Activated naive CD4-positive, alpha-beta T cell (primary cell): ENCODE measurements at places on chromosomes 12 and 14.

DNA sequence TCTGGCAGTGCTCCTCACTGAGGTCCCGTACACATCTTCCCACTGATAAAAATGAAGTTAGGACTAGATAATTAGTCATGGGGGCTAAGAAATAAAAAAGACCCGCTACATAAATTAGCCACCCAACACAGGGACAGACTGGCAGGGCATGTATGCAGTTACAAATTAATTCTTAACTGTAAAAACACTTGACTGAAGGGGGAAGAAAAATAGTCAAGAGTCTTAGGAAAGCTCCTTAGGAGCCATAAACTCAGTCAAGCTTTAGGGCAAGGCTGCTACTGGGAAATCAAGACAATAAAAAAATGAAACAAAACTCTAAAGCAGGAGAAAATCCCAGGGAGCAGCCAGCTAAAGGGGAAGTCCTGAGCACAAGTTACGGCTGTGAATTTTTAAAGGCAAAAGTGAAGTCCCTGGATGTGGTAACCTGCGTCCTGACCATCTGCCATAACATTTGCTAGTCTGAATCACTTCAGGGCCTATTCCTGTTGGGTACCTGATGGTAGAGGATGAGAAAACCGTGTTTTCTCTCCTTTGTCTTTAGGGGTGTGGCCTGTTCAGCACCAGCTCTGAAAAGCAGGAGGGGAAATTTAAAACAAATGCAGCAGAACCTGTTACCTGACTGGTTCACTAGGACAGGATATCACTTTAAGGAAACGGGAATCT lies 7.5 kb upstream of the NPFF start:
- DNase-seq, result no peak

- no peak for DNase-seq
These were observed 135.3 kb downstream of the SLC38A6 start for GRCh38 chr14:61116369-61116768.

DNA sequence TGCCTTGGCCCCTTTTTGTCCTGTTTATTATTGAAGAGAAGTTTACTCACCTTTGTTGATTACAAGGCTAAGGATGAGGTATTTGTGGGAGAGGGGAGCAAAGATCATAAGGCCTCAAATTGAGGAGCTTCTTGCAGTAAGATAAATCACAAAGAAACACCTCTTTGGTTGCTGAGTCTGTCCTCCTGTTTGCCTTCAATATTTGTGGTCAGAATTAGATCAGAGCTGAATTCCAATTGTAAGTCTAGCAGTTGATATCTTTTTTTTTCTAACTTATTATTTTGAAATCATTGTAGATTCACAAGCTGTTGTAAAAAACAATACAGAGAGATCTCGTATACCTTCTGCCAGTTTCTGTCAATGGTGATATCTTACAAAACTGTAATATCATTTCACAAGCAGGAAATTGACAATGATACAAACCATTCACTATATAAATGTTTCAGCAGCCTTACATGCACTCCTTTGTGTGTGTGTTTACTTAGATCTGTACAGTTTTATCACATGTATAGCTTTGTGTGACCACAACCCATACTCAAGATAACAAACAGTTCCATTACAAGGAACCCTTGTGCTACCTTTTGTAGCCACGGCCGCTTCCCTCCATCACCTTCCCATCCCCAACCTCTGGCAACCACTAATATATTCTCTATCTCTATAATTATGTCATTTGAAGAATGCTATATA lies 97.4 kb downstream of the KICS2 start:
- DNase-seq, result no peak

DNA sequence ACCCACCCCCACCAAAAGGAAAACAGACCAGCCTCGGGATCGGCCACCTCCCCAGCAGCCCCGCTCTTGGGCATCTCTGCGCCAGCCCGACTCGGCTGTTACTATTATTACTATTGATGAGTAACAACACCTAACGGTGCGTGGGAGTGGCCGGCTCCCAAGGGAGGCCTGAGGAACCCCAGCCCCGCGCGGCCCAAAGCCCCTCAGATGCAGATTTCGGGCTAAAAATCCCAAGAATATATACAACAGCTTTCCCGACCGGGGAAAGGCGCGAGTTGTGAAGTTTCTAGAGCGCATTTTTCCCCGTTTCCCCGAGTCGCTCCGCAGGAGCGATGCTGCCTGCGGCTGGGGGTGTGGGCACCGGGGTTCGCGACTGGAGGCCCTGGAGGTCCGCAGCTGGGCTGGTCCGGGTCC lies 565 bp downstream of the NT5DC3 start:
- no peak for DNase-seq

- DNase-seq, result no peak
These were observed 48.4 kb downstream of the CACNA2D4 start for GRCh38 chr12:1870086-1870485.

GRCh38 chr14:30974628-30975027 lies 50.8 kb upstream of the AP4S1 start:
- DNase-seq, result no peak
